T-helper 17 cell (primary cell): ENCODE measurements at places on chromosomes 7 and 10.

DNA sequence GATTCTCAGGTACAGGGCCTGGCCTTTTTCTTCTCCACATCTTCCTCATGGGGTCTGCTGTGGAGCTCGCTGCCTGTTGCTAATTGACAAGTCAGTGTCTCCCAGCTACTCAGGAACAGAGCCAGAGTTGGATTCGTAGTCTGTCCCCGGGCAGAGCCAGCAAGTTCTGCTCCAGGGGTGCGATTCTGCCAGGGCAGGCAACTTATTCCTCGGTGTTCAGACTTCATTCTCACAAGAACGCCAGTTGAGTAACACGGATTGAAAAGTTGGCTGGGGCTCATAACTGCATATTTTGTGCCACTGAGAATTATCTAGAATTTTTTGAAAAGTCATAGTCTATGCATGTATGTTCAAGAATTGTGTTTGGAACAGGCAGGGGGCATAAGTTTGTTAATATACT, 336.7 kb upstream of the NPVF start:
- no peak for DNase-seq

DNA sequence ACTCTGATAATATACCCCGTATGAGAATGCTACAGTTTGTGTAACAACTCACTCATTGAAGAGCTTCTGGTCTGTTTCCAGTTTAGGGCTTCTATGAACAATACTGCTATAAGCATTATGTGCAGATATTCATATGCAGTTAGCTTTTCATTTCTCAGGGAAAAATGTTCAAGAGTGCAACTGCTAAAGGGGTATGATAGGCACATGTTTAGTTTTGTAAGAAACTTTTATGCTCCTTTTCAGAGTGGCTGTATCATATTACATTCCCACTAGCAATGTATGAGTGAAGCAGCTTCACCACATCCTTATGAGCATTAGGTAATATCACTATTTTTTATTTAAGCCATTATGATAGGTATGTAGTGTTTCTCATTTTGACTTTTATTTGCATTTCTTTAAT, 182.6 kb upstream of the CXCL12 start:
- no peak for DNase-seq

- DNase-seq: no peak
These were observed 5.6 kb downstream of the POR start for GRCh38 chr7:75920431-75921161.

GRCh38 chr7:47882635-47883034, 65.6 kb downstream of the PKD1L1 start:
- no peak for DNase-seq

GRCh38 chr7:126608339-126608776, 644.4 kb downstream of the GRM8 start:
- no peak for DNase-seq
